ENCODE measurements at places on chromosomes 2 and 18.

- DNase-seq = no peak
Measured at GRCh38 chr18:7808992-7809391, 241.9 kb downstream of the PTPRM start.

- DNase-seq = no peak
Measured at GRCh38 chr18:75638223-75638775, 210.8 kb upstream of the SMIM21 start.

DNA sequence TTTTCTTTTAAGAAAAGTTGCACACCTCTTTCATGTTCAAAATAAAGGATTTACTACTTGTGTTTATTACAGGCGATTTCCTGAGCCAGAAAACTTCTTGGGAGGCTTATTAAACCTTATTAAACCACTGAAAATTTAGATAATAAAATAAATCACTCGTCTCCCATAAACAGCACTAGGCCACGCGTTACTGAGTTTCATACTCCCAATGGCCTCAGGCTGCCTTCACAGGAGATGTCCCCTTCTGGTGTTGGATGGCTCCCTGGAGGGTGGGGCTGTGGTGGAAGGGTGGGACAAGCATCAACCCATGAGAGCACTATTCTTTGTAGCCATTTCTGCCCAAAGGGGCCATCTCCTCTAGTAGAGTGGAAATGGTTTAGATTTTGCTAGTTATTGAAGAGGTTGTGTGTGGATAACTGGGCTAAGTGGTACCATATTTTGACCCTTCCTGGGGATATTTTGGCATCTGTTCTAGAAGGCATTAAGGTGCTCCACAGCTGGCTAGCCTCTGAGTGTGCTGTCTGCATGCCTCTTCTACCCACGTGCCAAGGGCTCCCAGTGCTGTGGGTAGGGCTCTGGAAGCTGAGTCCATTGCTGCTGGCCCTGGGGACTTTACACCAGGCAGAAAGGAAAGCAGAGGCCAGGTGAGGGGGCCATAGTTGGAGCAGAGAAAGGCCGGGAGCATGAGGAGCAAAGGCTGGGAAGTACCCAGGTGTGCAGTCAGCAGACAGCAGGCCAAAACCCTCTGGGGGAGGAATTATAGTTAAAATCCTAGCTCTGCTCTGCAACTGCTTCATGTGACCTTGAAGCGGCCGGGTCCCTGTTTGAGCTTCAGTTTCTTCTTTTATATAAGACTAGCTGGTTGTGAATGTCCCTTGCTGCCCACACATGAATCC, 121.7 kb upstream of the SMAD2 start:
- DNase-seq = no peak

GRCh38 chr18:10111191-10111590, 197.4 kb downstream of the VAPA start:
- DNase-seq = no peak
